Right forelimb (tissue), 1 donor: ENCODE measurements at places on chromosomes 7 and 10.

- no peak for DNase-seq
These were observed 245.3 kb upstream of the CELF2 start for GRCh38 chr10:10772411-10772810.

- DNase-seq = no peak
These were observed 81.7 kb downstream of the ABCA13 start for GRCh38 chr7:48252995-48253394.

DNA sequence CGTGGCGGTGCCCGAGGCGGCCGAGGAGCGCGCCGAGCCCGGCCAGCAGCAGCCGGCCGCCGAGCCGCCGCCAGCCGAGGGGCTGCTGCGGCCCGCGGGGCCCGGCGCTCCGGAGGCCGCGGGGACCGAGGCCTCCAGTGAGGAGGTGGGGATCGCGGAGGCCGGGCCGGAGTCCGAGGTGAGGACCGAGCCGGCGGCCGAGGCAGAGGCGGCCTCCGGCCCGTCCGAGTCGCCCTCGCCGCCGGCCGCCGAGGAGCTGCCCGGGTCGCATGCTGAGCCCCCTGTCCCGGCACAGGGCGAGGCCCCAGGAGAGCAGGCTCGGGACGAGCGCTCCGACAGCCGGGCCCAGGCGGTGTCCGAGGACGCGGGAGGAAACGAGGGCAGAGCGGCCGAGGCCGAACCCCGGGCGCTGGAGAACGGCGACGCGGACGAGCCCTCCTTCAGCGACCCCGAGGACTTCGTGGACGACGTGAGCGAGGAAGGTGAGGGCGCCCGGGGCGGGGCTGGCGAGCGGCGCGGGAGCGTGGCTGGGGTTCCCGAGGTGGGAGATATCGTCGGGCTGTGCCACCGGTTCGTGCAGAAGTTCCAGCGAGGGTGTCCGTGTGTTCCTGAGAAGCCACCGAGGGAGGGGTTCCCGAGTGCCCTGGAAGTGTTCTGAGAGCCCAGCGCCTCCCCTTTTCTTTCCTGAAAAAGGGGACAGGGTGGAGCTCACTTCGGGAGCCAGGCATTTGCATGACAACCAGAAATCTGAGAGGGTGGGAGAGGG lies 495 bp downstream of the EIF3B start:
- no peak for DNase-seq

DNA sequence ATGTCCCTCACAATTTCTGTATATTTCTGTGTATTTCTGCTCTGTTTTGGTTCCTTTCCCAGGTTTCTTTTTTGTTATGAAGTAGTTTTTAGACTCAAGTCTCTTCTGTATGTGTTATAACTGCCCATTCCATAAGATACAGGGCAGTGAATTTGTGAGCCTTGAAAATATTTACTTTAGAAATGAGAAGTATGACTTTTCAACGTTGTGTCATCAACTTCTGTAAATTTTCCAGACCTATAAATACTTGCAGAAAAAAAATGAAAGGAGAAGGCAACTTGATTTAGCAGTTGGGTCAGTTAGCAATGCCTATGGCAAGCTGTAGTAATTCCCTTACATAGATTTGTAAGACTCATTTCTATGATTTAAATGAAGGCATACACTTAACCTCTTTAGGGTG lies 11.5 kb downstream of the EGFR start:
- DNase-seq = no peak

GRCh38 chr7:150631866-150632864 lies at the start of gene GIMAP6:
Gene GIMAP6 (minus strand): TSS chr7:150632385. CDS start chr7:150630142, 2,243 bp downstream.
- DNase-seq = no peak

- no peak for DNase-seq
These were observed 54.0 kb downstream of the GSDME start for GRCh38 chr7:24703296-24703695.

DNA sequence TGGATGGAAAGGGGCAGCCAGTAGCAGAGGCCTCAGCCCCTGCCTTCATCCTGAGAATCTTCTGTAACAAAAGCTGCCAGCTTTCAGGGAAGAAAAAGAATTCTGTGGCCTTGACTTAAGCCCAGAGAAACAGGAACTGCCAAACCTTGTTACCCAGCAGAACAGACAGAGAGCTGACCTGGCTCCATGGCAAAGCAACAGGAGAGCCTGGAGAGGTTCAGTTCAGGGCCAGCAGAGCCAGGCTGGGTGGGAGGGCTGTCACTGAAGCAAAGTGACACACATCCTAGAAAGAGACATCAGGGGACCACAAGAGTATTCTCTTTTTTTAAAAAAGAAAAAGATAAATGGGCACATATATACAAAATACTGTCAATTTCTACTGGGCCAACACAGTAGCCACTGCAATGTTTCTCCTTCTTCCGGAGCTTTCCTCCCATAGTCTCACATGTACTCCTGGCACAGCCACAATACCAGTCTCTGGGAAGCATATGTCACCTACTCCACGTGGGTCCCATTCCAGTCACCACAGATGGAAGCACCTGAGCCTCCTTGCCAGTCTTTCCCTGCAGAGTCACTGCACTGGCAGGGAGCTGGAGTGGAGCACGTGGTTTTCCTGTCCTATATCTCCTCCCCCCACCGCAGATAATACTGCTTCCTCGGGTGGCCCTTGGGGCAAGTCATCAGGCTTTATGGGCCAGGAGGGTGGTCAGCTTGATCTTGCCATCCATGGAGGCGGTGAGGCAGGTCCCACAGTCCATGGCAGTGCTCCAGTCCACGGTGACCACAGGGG lies 15.2 kb upstream of the CYREN start:
- no peak for DNase-seq

DNA sequence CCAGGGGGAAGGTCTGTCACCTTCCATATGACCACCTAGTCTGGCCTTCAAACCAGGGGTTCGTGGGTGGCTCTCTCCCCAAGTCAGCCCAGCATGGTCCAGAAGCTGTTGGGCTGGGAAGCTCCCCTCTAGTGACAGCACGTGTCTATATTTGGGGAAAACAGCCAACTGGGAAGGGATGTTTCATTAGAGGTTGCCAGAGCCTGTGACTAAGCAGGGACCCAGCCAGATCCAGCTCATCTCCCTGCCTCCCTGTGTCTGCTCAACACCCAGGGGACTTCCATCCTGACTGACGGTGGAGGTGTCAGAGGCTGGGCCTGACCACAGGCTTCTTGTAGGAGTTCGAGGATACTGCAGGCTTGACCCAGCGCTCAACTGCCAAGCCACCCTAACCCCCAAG lies 10.5 kb downstream of the STYXL1 start:
- no peak for DNase-seq

GRCh38 chr7:84136336-84136735 lies 58.3 kb downstream of the SEMA3A start:
- DNase-seq = no peak

GRCh38 chr7:7861211-7861633 lies 107.4 kb upstream of the GLCCI1 start:
- no peak for DNase-seq

- DNase-seq = no peak
These were observed 31.1 kb downstream of the ARHGAP12 start for GRCh38 chr10:31897506-31897905.

DNA sequence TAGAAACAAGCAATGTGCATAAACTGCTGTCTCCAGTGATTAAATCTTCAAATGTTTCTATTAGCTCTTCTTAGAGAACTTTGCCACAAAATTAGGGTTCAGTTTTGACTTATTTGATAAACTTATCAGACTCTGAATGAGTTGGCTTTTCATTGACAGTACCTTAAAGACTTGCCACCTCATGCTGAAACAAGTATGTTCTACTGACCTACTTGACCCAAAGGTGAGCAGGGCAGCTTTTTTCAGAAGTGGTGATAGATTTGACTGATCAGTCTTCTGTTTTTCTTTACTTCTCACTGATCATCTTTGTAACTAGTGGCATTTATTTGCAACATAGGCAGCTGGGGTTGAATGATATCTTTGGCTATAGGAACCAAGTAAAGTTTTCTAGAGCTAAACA lies 7.8 kb downstream of the ZNF277 start:
- no peak for DNase-seq

- DNase-seq = no peak
These were observed 58.4 kb upstream of the MACROH2A2 start for GRCh38 chr10:69994262-69994661.

DNA sequence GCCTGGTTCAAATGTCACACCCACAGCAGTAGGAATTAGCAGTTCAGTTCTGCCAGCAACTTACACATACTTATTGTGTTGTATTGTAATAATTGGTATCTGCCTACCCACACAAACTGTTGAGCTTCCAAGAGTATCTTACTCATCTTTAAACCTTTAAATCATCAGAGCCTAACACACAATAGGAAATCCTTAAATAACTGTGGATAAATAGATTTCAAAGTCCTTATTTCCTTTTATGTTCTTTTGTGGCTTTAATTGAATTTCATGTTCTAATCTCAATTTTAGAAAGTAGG lies 3.9 kb downstream of the CASD1 start:
- no peak for DNase-seq

DNA sequence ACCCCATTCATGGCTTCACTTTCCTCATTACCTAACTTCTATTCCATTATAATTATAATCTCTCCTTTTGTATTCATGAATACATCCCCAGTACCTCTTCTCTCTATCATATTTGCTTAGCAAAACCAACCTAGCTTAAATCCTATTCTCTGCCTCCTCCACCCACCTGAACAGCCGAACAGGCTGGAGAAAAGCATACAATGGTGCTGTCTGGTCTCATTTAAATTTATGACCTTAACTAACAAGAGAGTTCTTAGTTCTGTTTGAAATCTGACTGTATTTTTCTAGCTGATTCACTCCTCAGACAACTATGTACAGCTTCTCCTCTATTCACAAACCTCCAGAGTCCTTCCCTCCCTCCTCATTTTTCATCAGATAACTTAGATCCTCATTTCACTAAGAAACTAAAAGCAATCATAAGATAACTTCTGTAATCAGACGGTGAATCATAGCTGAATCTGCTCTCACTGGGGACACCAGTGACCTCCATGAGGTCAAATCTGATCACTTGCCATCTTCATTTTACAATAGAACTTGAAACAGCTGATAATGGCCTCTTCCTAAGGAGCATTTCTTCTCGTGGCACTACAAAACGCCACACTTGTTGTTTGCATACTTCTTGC lies 233.9 kb upstream of the AOAH start:
- DNase-seq = no peak

DNA sequence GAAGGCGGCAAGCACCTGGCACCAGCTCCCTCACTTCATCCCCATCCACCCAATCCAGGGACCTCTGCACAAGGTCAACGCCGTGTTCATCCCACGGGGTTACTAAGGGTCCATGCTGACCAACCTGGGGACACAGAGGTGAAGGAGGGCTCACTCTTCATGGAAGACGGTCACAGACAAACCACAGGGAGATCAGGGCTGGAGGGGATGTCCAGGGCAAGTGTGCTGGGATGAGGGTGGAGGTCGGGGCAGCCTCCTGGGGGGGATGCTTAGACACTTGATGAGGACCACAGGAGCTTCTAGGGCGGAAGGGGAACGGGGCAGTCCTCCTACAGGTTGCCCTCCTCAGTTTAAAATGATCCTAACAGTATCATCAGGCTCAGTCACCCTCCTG lies 46.7 kb downstream of the FAM53B start:
- DNase-seq = no peak

- no peak for DNase-seq
These were observed 1451.1 kb downstream of the GATA3 start for GRCh38 chr10:9505546-9505945.

DNA sequence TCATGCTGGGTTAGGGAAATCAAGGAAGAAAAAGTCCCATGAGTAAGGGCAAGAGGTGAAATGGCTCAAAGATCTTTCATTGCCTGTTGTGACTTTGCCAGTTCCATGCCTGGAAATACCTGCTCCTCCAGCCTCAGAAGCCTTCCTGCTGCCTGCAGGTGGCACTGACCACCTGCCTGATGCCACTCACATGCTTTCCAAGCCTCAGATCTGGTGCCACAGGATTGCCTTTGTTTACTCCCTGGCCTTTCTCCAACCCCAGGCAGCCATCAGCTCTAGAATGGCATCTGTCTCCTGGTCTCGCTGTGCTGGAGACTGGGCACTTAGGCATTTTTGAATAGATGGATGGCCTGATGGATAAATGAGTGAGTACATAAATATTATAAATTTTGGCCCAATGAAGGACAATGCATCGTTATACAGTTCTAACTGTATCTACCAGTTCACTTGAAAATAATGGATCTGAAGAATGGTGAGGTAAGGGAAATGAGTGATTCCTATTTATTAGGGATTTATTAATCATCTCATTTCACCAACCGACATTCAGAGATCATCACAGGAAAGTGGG lies 657.2 kb downstream of the INHBA start:
- no peak for DNase-seq

GRCh38 chr10:130714742-130715467 lies 578.7 kb downstream of the GLRX3 start:
- no peak for DNase-seq

DNA sequence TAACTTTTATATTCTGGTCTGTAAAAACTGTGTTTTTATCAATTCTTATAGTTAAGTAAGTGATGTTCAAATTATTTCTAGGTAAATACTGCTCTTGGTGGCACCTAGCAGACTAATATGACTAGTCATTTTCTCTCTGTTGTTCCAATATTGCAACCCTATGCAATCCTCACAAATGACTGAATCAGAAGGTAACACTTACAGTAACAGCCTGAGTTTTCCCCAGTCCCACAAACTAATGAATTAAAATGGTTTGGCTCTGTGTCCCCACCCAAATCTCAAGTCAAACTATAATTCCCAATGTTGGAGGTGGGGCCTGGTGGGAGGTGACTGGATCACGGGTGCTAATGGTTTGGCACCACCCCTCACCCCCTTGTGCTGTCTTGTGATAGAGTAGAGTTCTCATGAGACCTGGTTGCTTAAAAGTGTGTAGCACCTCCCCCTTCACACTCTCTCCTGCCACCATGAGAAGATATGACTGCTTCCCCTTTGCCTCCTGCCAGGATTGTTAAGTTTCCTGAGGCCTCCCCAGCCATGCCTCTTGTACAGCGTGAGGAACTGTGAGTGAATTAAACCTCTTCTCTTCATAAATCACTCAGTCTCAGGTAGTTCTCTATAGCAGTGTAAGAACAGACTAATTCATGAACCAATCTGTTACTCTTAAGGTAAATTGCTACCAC lies 43.5 kb downstream of the MTPN start:
- no peak for DNase-seq

DNA sequence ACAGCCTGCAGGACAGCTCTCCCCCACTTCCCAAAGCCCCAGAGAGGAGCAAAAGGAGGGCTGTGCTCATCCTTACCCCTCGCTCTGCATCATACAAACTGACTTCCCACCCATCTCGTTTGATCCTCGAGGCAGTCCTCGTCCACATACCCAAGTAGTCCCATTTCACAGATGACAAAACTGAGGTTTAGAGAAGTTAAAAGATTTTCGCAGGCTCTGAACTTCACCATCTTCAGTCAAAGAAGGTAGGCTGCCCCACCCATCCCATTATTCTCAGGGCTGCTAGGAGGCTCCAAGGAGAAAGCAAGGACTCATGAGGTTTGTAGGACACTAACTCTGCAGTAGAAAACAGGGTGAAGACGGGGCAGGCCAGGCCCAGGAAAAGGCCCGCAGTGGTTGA lies 147.1 kb downstream of the SLIT1 start:
- DNase-seq = no peak

DNA sequence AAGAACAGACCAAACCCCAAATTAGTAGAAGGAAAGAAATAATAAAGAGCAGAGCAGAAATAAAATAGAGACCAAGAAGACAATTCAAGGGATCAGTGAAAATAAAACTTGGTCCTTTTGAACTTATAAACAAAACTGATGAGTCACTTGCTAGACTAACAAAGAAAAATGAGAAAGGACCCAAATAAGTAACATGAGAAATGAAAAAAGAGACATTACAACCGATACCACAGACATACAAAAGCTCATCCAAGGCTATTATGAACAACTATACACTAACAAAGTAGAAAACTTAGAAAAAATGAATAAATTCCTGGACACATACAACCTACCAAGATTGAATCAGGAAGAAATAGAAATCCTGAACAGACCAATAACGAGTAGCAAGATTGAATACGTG lies 414.5 kb downstream of the HTR7 start:
- DNase-seq = no peak

- no peak for DNase-seq
These were observed 308.9 kb upstream of the POM121L12 start for GRCh38 chr7:52726493-52726892.
